Right lobe of liver (tissue), 6 donors: ENCODE measurements at places on chromosomes 5 and 9.

GRCh38 chr9:80881940-80882339 lies 807.4 kb downstream of the TLE1 start:
- no peak for DNase-seq

DNA sequence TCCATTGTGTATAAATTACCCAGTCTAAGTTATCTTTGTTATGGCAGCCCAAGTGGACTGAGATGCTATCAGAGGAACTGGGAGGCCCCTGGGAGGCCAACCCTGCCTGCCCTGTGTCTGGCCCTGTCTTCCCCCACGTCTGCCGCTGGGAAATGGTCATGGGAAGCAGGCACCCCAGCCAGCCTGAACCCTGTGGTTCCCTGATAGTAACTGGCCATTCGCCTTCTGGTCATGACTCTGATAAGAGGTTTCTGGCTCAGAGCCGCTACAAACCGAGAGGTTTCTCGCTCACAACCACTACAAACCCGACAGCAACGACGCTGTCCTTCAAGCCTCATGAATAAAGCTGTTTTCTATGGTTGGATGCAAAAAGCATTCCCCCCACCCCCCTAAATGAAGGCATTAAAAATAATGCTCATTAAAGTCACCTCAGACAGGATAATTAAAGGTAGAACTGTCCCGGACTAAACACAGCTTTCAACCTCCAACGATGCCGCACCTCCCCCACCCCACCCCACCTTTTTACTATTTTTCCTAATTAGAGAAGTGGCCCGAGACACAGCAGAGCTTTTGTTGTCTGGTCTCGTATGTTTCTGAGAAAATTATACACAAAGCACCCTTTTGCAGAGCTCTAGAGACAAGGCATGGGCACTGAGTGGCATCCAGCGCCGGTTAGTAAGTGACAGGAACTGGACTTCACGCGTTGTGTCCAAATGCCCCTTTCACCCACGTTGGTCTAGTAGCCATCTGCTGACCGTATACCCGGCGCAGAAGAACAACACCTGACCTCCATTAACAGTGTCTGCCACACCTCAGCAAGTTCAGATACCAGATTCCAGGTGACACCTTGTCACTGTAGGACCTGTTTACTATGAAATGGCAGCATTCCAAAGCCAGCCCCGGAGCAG lies 140.8 kb downstream of the COL23A1 start:
- DNase-seq: no peak

GRCh38 chr5:156208271-156208670 lies 118.7 kb upstream of the SGCD start:
- DNase-seq: no peak

DNA sequence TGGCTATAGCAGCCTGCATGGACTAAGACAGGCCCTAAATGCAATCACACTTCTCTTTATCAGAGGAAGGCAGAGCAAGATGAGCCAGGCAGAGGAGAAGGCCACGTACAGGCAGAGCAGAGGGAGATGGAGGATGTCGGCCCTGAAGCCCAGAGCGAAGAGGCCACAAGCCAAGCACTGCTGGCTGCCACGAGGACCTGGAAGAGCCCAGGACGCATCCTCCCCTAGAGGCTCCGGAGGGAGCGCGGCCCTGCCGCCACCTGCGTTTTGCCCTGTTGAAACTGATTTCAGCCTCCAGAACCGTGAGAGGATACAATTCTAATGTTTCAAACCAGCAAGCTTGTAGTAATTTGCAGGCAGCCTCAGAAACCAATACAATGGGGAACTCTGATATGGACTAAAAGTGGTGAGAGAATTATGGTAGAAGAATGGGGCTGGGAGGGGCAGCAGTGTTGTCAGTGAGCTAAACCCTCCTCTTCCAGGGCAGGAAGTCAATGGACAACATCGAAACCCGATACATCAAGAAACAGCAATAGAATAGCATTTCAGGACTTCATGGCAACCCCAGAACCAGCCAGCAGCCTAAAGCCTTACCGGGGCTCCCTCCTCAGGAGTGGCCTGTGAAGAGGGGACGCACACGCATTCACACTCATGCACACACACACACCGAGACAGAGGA lies 32.6 kb downstream of the ADAMTS2 start:
- DNase-seq: peak; percentile 5

- DNase-seq: no peak
Measured at GRCh38 chr9:134384811-134385479, 58.7 kb downstream of the RXRA start.

- no peak for DNase-seq
Measured at GRCh38 chr5:167710444-167711073, 580.9 kb upstream of the WWC1 start.

GRCh38 chr5:108278285-108279240 lies 103.3 kb downstream of the FBXL17 start:
- DNase-seq: no peak

DNA sequence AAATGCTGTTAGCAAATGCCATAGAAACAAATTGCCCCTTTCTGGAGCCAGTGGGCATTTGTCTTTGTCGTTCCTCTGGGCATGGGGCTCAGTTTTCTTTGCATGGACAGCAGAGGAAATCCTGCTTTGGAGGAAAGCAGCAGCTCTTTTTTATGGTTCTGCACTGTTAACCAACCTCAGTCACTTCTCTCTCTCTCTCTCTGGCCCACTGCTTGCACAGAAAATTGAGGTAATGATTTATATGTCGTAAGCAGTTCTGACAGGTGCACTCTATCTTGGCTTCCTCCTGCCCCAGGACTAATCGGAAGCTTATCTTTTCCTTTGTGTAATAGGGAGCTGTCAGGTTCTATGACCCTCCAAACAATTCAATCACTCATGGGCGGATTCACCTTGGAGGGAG lies 159.6 kb upstream of the GPR151 start:
- DNase-seq: no peak

DNA sequence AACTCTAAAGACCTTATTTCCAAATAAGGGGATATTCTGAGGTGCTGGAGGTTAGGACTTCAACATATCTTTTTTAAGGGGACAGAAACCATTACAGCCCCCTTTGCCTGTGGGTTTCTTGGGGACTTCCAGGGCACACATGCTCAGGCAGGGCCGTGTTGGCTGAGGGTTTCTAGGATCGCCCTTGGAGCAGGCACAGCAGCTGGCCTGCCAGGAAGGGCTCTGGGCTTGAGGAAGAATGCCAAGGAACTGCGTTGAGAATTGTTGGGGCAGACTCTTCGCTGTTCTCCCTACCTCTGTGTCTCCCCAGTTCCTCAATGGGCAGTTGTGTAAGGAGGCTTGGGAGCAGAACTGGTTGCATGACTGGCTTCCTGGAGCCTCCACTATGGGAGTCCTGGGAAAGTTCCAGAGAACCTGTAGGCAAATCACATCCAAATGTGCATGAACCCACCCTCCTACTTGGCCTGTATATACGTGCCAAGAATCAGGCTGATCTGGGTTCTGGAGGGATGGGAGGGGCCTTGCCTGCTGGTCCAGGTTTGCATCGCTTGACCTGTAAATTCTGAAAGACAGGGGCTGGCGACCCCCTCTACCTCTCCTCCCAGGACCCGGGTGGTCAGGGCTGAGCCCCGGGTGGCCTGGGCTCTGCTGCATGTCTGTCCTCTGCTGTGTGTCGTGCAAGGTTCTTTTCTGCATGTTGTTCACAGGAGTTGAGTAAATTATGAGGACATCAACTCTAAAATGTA lies 65.5 kb downstream of the HSPA4 start:
- DNase-seq: no peak

GRCh38 chr5:34834794-34835089 lies 4.2 kb upstream of the TTC23L start:
- no peak for DNase-seq

- DNase-seq: no peak
Measured at GRCh38 chr5:154461531-154461930, 15.7 kb downstream of the SAP30L start.

DNA sequence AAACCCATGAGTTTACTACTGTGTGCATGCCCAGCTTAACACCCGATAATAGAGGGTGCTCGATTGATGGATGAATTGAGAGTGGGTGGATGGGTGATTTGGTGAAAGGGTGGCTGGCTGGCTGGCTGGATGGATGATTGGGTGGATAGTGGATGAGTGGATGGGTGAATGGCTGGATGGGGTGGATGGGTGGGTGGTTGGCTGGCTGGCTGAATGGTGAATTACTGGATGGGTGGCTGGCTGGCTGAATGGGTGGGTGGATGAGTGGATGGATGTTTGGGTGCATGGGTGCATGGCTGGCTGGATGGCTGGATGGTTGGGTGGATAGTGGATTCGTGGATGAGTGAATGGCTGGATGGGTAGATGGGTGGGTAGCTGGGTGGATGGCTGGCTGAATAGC lies 201.1 kb downstream of the IRX1 start:
- no peak for DNase-seq

GRCh38 chr5:144945503-144945902 lies 774.8 kb downstream of the KCTD16 start:
- DNase-seq: no peak

DNA sequence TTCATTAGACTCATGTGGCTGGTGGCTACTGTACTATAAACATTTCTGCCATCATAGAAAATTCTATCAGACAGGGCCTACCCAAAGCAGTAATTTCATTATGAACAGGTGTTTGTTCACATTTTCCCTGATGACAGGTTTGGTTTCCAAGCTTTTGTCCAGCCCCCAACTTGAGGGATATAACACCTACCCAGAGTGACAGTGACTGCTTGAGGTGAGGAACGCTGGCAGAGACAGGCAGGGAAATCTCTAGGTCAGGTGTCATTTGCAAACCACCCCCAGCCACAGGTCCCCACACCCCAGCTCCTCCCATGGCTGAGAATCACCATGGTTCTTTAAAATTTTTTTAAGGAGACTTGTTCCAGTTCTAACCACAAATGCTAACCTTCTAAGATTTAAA lies 25.5 kb downstream of the GOLM1 start:
- no peak for DNase-seq

GRCh38 chr5:159448-160172 lies 31.7 kb upstream of the LRRC14B start:
- DNase-seq: no peak

DNA sequence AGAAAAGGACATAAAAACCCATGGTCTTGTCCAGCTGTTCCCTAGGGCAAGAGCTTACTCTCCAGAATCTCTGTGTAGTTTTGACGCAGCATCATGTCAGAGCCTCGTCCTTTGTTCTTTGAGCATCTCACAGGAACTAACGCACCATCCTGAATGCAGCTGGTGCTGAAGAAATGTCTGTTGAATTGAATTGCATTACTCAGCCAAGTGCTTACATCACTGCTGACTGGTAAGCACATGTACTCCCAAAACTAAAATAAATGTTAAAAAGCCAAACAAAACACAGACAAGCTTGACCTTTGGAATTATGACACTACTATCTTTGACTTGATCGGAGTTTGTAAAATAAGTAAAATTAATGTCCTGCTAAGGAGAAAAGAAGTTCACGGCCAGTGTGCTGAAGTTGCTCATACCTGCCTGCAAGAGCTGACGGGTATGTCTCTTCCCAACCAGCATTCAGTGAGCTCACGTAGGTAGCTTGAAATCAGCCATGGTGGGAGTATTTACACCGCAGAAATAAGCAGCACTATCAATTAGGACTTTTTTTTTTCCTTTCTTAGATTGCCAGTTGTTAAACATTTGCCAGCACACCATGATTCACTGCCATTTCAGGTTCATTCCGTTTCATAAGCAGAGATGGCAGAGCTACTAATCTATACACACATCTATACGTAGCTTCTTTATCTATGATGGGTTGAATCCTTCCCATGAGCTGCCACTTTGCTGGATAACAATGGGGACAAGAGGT lies 310.6 kb upstream of the MSX2 start:
- no peak for DNase-seq

DNA sequence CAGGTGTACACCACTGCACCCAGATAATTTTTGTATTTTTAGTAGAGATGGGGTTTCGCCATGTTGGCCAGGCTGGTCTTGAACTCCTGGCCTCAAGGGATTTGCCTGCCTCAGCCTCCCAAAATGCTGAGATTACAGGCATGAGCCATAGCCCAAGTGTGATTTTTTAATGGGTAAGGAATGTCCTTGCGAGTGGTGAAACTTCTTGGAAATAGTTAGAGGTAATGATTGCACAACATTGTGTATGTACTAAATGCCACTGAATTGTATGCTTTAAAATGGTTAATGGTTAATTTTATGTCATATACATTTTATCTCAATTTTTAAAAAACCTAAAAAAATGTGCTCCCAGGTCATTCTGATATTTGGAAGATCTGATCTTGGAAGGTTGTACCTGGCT lies 59.9 kb upstream of the IL6ST start:
- DNase-seq: no peak

- DNase-seq: no peak
Measured at GRCh38 chr5:40499518-40500273, 180.0 kb upstream of the PTGER4 start.

DNA sequence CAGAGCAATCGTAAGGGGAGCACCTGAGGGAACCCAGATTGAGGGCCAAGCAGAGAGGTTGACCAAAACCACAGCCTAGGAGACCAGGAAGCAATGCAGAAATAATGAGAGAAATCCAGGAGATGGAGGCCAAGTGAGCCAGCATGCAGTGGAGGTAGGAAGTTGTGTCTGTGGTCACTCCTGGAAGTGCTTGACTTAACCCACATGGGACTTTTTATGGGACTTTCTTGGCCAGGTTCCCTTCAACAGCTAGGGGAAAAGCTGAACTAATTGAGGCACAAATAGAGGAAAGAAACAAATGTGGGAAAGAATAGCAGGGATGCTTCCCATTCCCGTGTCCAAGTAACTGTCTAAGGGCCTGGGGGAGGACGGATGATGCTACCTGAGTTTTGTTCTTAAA lies 293.2 kb upstream of the CLINT1 start:
- DNase-seq: no peak

GRCh38 chr5:39055768-39056398 lies 18.3 kb downstream of the RICTOR start:
- no peak for DNase-seq

DNA sequence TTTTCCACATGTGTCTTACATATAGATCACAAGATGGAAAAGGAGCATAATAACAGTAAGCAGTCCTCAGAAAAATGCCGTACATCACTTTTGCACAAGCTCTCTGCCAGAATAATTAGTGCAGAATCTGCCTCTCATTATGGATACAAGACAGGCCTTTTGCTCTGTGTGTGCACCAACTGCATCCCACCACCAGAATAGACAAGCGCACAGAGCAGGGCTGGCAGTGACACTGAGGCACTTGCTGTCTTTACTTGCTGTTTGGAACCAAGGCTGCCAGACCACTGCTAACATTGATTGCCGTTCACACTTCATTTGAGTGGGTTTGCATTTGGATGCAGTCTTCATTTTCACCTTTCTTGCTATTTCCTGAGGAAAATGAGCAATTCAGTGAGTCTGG lies 741.3 kb downstream of the TLE1 start:
- no peak for DNase-seq

GRCh38 chr5:74491586-74491985 lies 148.9 kb downstream of the ENC1 start:
- no peak for DNase-seq

DNA sequence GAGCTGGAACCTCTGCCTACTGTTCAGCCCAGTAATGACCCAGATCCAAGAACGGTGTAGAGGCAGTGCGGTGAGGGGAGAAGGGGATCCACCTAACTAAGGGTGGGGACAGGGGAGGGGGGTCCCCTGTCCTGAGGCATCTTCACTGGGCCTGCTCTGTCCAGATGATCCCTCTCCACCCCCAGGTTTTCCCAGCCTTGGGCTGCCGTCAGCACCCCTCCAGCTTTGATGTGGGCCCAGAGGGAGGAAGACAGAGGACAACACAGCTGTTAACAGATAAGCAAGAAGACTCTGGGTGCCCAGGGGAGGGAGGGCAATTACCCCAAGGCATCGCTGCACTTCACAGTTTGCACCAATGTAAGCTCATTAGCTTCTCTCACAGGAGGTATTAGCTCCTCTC lies 19.3 kb downstream of the BICD2 start:
- no peak for DNase-seq
